ENCODE measurements at places on chromosomes 5 and 9. TPM values are rescaled to one million over a fixed set of nuclear protein-coding genes. Genes with fewer than 3 reads are reported as not detected.
A peak's percentile ranks its signal among the peaks of the same experiment; 100 is the strongest.

GRCh38 chr9:129182122-129182521, 4.1 kb upstream of the IER5L start:
- no peak overlapping the region for H3K27ac ChIP-seq
- no peaks in the 10 kb centered on the region for H3K36me3 ChIP-seq
- peaks cover 8% of the 10 kb centered on the region for H3K4me1 ChIP-seq

DNA sequence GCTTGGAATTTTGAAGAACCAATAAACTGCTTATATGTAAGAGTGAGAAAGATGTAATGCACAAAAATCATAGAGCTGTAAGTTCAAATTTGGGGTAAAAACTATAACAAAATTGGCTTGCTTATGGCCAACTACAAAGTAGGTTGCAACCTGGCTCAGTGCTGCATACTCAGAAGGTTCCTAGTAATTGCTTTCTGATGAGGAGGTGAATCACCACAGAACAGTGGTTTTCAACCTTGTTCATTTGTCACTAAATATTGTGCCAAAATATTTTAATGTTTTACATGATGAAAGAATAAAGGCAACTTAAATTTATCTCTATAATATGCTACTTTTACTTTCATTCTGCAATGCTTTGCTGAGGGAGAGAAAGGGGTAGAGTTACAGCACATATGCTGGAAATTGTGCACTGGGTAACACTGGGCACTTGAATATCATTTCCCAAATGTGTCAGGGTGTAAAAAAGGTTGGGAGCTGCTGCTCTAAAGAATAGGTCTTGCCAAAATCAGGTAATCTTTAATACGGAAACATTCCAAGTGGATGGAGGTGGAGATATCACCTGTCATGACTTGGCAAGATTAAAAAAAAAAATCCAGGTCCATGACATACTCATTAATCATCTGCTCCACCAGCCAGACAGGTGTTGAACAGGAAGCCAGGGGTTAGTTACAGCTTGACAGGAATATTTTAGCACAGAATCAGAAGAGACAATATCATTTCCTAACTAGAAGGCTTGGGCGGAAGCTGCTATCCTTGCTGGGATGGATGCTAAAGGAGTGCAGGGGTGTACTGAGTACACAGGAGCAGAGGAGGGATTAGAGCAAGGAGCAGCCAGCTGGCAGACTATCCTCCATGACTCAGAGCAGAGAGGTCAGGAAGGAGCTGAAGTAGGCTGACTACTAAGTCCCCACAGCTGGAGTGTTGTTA, 34.6 kb upstream of the CCL21 start:
- H3K27ac ChIP-seq: no peak overlapping the region
- H3K27me3 ChIP-seq: peaks cover 27% of the 10 kb centered on the region
- H3K4me1 ChIP-seq: peaks cover 4% of the 10 kb centered on the region
- DNase-seq: no peak
- H3K36me3 ChIP-seq: no peaks in the 10 kb centered on the region

GRCh38 chr9:71072587-71072986, 48.8 kb downstream of the TRPM3 start:
- no peaks in the 10 kb centered on the region for H3K36me3 ChIP-seq
- no peaks in the 10 kb centered on the region for H3K4me1 ChIP-seq
- no peak overlapping the region for H3K4me3 ChIP-seq
- no peak overlapping the region for H3K27ac ChIP-seq

GRCh38 chr5:54455413-54456157, at the start of gene HSPB3:
Gene HSPB3, plus strand, starts transcription at chr5:54455699. Its CDS starts 91 bp downstream, at chr5:54455790.
- H3K4me1 ChIP-seq: no peaks in the 10 kb centered on the region
- DNase-seq: no peak
- H3K27ac ChIP-seq: no peak within 1 kb of the TSS
- no peak within 1 kb of the TSS for H3K4me3 ChIP-seq
- H3K27me3 ChIP-seq: peaks cover 10% of the 10 kb centered on the region
- no peaks in the 10 kb centered on the region for H3K36me3 ChIP-seq

DNA sequence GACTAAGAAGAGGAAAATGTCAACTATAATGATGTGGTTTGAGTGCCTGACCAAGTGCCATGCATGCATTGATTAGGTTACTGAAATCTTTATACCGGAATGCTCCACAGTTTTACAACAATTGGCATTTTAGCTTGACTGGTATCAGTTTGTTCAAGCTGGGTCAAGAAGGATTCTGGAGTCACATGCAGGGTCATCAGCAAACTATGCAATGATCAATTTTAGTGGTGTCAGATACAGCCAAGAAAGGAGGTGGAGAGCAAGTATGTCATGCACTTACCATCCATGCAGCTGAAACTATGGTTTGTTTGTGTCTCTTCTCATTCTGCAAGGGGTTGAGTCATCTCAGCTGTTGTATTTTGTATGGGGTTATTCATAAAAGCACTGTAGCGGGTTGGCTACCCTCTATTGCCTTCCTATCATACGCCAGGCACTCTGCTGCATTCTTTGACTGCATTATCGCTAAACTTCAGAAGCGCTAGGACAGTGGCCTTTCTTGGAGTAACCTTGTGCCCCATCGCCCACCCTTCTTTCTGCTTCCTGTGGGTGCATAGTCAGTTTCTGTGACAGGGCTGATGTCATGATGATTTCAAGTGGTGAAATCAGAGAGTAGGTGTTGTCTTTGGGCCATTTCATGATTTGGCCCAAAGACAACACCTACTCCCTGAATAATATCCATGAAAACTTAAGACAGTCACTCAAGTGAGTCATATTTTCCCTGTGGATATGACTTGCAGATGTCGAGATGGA, 145.4 kb downstream of the MTX3 start:
- H3K27ac ChIP-seq: no peak overlapping the region
- peaks cover 7% of the 10 kb centered on the region for H3K27me3 ChIP-seq
- no peaks in the 10 kb centered on the region for H3K36me3 ChIP-seq
- DNase-seq: no peak
- peaks cover 28% of the 10 kb centered on the region for H3K4me1 ChIP-seq

DNA sequence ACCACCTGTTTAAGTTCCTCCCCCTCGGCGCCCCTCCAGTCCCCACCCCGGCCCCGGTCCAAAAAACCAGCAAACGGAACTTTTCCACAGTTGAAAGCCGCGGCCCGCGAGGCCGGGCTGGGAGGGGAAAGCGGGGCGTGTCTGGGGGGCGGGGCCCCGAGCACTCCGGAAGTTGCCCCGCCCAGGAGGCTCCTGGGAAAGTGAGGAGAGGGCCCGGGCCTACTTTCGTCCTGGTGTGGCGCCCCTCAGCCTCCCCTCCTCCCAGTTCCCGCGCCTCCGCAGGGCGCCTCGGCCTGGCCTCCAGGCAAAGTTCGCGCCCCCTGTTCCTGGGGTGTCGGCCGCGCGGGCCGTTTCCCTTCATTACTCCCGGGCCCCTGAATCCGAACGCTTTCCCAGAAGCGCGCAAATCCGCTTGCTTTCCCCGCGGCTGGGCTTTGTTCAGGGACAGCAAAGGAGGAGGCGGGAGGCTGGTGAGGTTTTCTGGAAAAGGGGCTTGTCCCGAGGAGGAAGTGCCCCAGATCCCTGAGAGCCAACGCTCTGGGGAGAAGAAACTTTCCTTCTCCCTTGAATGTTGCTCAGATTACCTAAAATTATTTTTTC, 4.5 kb upstream of the DMRT3 start:
- no peak overlapping the region for H3K27ac ChIP-seq
- H3K27me3 ChIP-seq: peaks cover 86% of the 10 kb centered on the region
- H3K4me3 ChIP-seq: peak overlapping the region; percentile 28
- peaks cover 14% of the 10 kb centered on the region for H3K4me1 ChIP-seq

Gene TEX53
- not detected for total RNA-seq

Gene ABL1
- total RNA-seq: 32.9 TPM

- H3K4me1 ChIP-seq: no peaks in the 10 kb centered on the region
- H3K4me3 ChIP-seq: no peak overlapping the region
- no peak for DNase-seq
- H3K27me3 ChIP-seq: no peaks in the 10 kb centered on the region
Measured at GRCh38 chr5:32360906-32361305, 48.2 kb upstream of the MTMR12 start.

Gene PLPPR1
- total RNA-seq: not detected

GRCh38 chr9:92749934-92750315, 14.7 kb downstream of the BICD2 start:
- DNase-seq: no peak
- H3K27ac ChIP-seq: no peak overlapping the region
- no peaks in the 10 kb centered on the region for H3K27me3 ChIP-seq
- peaks cover 24% of the 10 kb centered on the region for H3K4me1 ChIP-seq

Gene NR4A3
- total RNA-seq: 1.2 TPM

- H3K27me3 ChIP-seq: peaks cover 7% of the 10 kb centered on the region
- H3K36me3 ChIP-seq: no peaks in the 10 kb centered on the region
- H3K4me1 ChIP-seq: no peaks in the 10 kb centered on the region
- no peak overlapping the region for H3K27ac ChIP-seq
- DNase-seq: no peak
Measured at GRCh38 chr9:126693428-126693944, 79.8 kb downstream of the LMX1B start.

Gene SLC25A25
- 21.8 TPM for total RNA-seq

Data from activated naive CD8-positive, alpha-beta T cell treated with anti-CD3 and anti-CD28 coated beads, Interleukin-2, amount 10 ng/mL, durations not matched to agents 7 days and 5 days (primary cell).